ENCODE measurements at places on chromosomes 5 and 9.

GRCh38 chr9:18111146-18111545 is 362.8 kb upstream of the ADAMTSL1 start:
- no peak for DNase-seq

- DNase-seq: no peak
Measured at GRCh38 chr5:149322518-149322917, 22.8 kb upstream of the GRPEL2 start.

GRCh38 chr9:120398286-120398685 is 181.7 kb downstream of the CDK5RAP2 start:
- no peak for DNase-seq

DNA sequence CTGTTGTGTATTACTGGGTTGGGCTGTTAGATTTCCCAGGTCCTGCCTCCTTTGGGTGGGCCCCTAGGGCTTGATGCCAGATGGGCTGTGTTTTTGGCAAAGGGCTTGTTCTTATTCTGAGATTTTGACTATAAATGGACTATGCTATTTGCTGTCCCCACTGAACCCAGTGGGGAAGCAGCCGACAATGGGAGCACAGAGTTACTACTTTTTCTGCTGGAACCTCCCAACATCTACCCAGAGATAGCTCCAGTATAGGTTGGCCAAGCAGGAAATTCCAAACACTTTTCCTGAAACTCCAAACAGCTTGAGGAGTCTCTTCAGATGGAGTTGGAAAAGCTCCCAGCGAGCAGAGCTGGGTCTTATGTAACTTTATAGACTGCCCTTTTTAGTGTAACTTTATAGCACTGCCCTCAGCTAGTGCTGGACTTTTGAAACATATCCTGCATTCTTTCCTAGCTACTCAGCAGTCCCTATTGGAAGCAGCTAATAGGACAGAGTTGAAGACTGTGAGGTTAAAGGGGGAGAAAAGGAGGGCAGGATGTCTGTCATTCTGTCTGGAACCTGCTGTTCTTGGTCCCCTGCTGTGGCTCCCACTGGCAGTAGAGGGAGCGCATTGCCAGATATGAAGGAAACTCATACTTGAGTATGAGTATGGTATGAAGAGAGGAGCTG is 21.0 kb downstream of the RUSC2 start:
- no peak for DNase-seq

- DNase-seq: no peak
Measured at GRCh38 chr5:79982136-79982535, 8.9 kb downstream of the MTX3 start.

- no peak for DNase-seq
Measured at GRCh38 chr5:77316871-77317661, 106.6 kb downstream of the PDE8B start.

DNA sequence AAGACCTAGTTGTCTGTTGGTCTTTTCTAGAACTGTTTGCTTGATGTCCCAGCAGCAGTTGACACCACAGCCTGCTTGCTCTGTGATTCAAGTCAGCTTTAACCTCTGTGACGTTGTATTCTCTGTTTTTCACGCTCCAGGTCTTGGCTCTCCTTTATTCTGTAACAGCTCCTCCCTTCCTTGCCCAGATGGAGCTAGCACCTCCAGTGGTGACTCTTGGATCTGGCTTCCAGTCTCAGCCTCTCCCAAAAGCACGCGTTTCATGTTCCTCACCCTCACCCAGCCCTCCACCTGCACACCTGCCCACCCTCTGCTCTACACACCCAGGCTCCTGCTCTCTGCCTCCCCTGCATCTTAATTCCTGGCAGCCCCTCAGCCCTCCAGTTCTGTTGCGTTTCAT is 50.6 kb downstream of the DMRT1 start:
- no peak for DNase-seq

DNA sequence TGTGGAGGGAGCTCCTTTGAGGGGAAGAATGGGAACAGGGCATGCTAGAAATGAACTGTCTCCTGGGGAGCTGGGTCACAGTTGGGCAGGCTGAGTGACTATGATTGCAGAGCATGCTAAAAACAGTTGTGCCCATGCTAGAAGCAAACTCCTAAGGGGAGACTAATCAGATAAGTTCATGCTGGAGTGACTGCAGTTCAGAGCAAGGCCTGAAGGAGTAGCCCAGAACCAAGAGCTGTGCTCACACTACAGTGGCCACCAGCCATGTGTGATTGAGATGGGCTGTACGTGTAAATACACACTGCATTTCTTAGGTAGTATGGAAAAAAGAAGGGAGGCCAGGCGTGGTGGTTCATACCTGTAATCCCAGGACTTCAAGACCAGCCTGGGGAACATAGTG is 10.3 kb upstream of the AK1 start:
- DNase-seq: no peak

DNA sequence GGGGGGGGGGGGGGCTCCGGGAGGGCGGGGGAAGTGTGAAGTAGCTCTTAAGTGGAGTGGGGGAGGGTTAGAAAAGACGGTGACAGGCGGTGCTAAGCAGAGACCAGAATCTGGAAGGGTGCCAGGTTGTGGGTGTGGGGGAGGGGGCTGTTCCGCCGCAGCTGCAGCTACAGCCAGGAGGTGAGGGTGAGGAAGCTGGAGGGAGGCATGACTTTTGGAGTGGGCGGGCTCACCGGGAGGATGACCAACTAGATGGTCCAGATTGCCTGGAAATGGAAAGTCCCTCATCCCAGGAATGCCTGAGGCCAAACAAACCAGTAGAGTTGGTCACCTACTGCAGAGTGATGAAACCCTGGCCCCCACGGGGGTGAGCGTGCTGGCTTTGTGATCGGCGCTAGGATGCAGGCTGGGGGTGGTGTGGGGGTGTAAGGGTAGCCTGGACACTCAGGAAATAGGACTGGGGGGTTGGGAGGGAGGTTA is 158.1 kb upstream of the SHB start:
- peak; percentile 91 for DNase-seq

DNA sequence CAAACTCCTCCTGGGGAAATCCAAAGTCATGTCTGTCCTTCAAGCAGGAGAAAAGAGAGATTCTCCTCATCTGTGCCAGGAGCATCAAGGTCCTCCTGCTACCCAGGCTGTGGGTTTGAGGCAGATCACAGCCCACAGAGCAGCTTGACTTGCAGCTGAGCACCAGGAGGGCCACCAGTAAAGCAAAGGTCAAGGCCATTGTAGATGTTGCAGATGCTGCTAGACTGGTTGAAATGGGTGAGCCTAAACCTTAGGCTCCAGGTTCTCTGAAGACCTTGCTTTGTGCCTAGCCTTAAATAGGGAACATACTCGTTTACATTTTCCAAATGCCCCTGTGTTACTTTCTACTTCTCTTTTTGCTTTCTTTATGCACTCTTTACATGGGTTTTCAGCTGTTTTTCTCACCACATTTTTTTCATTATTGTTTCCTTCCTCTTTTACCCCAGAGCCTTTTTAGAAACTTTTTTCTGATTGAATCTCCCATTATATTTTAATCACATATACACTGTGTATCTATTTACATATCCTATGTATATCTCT is at the start of gene IFNA2:
Gene IFNA2 (minus strand): TSS at position 268 of the 540 bp plus-strand sequence. CDS start 69 bp downstream, at position 199.
- no peak for DNase-seq

- no peak for DNase-seq
Measured at GRCh38 chr5:18299166-18299565, 664.9 kb downstream of the TAF11L14 start.

- DNase-seq: no peak
Measured at GRCh38 chr9:110738982-110739381, 70.4 kb downstream of the MUSK start.

- DNase-seq: no peak
Measured at GRCh38 chr9:118163751-118164150, 459.5 kb downstream of the TLR4 start.

DNA sequence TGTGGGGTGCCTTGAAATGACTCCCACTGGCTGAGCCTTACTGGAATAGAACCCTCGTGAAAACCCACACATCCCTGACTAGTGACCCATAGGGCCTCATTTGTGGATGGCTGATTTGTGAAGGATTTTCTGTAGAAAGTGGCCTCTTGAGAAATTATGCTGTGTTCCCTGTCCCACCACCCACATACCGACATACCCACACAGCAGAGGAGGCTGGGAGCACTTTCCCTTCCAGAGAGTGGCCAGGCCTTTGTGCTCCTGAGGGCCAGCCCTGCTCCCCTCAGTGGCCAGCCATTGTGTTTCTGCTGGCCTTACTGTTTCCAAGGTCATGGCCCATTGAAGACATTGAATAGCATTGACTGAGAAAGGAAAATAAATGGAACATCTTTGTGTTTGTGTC is 29.6 kb downstream of the IL9 start:
- no peak for DNase-seq

- no peak for DNase-seq
Measured at GRCh38 chr5:41629897-41630296, 119.5 kb upstream of the PLCXD3 start.

DNA sequence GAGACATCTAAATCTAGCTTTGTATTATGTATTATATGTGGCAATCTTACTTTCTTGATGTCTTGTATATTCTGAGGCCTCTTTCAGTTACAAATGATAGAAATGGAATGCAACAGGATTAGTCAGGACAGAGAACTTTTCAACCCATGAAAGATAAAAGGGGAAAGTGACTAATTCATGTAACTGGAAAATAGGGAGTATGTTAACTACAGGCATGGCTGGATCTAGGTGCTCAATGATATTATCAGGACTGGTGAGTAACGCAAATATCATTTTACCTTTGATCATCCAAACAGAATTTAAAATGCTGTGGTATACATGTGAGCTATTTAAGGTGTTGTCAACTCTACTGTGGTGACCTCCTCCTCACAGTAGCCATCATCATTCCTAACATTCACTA is 215.7 kb upstream of the GLRA1 start:
- DNase-seq: no peak

GRCh38 chr5:43802651-43803050 is 199.7 kb downstream of the NNT start:
- DNase-seq: no peak

DNA sequence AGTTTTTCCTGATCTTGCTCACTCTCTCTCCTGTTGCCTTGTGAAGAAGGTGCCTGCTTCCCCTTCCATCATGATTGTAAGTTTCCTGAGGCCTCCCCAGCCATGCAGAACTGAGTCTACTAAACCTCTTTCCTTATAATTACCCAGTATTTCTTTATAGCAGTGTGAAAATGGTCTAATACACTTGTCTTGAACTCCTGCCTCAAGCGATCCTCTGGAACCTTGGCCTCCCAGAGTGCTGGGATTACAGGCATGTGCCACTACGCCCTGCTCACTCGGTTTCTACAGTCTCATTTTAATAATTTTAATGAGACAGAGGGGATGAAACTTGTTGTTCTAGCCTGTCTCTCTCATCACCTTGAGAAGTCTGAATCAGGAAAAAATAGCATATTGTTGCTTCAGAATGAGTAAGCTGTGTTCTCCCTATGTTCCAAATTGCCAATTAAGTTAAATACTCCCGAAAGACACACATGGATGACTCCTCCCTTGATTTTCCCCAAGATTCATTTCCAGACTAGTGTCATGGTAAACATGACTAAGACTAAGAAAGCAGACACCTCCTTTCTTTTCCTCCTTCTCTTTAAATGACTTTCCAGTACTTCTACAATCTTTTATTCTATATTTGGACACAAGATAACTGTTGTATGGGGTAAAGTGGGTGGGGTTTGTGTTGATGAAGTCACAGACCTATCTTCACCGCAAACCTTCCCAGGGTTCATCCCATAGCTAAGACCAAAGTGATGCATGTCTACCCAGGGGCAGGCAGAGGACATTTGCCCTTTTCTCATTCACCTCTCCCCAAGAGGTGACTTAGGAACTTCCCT is 7.8 kb upstream of the DNAJC18 start:
- DNase-seq: no peak

GRCh38 chr9:93826209-93826608 is 128.9 kb downstream of the BARX1 start:
- peak; percentile 21 for DNase-seq

GRCh38 chr5:4511996-4512656 is 628.0 kb upstream of the ADAMTS16 start:
- DNase-seq: no peak

- DNase-seq: no peak
Measured at GRCh38 chr9:87076825-87077224, 129.5 kb upstream of the GAS1 start.

DNA sequence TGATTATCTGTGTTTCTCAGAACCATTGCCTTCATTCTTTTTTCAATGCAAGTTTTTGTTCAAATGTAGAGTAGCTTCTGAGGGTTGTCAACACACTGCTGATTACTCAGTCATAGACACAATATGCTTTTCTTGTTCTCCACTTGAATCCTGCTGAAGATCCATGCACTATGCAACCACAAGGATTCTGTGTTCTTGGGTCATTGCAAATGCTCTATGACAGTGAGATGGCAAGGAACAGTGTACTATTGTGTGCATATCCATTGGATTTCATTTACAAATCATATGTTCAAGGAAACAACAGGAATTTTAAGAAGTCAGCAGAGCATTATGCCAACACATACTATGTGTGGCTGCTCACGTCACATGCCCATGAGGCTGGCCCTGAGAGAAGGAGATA is 1590.2 kb downstream of the EFNA5 start:
- DNase-seq: no peak

GRCh38 chr9:97475059-97475458 is 26.4 kb upstream of the TMOD1 start:
- DNase-seq: no peak

GRCh38 chr9:132201139-132201538 is 39.3 kb downstream of the NTNG2 start:
- DNase-seq: no peak

DNA sequence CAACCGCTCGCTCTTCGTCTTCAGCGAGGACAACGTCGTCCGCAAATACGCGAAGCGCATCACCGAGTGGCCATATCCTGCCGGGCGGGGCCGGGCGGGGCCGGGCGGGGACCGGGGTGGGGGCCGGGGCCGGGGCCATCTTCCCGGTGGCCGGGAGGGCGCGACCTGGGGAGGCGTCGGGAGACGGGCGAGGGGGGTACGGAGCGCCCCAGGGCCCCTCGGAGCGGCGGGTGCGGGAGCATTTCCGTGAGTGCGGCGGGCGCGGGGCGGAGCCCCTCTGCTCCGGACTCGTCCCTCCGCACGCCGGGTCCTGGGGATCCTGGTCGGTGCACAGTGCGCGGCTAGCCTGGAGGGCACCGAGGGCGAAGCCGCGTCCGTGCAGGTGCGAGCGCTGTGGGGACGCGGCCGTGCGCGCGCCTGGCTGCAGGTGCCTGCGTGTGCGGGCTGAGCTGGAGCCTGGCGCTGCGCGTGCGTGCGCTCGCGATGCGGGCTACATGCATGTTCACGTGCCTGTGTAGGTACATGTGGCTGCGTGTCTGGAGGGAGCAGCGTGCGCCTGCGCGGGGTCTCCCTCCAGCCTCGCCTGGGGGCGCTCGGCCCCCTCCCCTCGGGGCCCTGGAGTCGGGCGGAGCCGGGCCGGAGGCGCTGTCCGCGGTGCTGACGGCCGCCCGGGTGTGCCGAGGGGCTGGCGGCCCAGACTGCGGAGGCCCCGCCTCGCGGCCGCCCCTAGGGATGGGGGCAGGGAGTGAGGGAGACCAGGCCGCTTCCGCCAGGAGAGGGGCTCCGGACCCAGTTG is 762 bp downstream of the CACNA1B start:
- peak; percentile 3 for DNase-seq

- no peak for DNase-seq
Measured at GRCh38 chr5:135318924-135319323, 80.1 kb downstream of the MACROH2A1 start.

GRCh38 chr9:135958485-135958884 is 2.7 kb downstream of the UBAC1 start:
- no peak for DNase-seq

- no peak for DNase-seq
Measured at GRCh38 chr9:100466171-100466828, 6.6 kb upstream of the TMEFF1 start.

- DNase-seq: no peak
Measured at GRCh38 chr9:2718001-2718697, 839 bp downstream of the KCNV2 start.

- DNase-seq: no peak
Measured at GRCh38 chr5:53856506-53856905, 296.1 kb downstream of the NDUFS4 start.
